ENCODE measurements at places on chromosomes 12 and 14. TPM values are rescaled to one million over a fixed set of nuclear protein-coding genes. Genes with fewer than 3 reads are reported as not detected.
A peak's percentile ranks its signal among the peaks of the same experiment; 100 is the strongest.

CD4 gene
- 7.4 TPM for total RNA-seq

KRT82 gene
- total RNA-seq, result not detected

APOLD1 gene
- total RNA-seq, result 22.0 TPM

DNA sequence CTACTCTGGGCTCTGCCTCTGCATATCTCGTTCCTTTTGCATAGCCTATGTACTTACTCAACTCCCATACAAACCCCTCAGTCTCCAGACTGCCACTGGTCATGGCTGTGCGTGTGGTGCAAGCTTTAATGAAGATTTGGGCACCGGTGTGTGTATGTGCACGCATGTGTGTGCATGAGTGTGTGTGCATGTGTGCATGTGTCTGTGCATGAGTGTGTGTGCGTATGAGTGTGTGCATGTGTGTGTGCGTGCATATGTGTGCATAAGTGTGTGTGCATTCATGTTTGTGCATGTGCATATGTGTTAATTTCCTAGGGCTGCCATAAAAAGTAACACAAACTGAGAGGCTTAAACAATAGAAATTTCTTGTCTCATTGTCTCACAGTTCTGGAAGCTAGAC lies 17.1 kb upstream of the TBPL2 start:
- no peak for DNase-seq

DNA sequence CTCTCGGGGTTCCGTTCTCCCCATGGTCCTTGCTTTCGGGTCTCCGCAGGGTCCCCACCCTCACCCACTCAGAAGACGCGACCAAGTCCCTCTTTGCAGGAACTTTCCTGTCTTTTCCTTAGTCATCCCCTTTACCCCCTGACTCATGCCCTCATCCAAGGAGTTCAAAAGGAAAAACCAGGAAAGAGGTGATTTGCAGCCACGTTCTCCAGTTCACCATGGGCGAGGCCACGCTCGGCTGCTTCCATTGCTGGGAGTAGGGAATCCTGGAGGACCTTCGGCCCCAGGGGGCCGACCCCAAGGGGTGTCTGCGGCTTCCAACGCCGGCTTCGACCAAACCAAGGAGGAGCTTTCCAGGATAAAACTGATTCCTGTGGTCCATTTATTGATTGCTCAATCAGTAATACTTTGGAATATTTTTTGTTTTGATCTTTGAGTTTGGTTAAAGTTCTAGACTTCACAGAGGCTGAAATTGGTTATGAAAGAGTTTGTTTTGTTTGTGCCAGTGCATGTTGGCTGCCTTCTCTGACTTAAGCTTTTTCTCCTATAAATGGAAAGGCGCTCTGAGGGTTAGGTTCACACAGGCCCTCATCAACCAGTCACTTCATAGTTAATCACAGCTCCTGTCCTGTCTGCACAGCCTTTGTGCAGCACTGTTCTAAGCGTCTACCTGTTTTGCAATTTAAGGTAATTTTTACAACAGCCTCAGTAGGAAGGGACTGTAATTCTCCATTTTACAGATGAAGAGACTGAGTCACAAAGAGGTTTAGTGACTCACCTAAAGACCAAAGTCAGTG lies 827 bp downstream of the ALDH2 start:
- no peak for DNase-seq

- no peak for DNase-seq
Observed at GRCh38 chr12:53492188-53492587, 7.1 kb downstream of the MAP3K12 start.

GRCh38 chr12:104578453-104578852 lies 121.7 kb downstream of the CHST11 start:
- no peak for DNase-seq

DNA sequence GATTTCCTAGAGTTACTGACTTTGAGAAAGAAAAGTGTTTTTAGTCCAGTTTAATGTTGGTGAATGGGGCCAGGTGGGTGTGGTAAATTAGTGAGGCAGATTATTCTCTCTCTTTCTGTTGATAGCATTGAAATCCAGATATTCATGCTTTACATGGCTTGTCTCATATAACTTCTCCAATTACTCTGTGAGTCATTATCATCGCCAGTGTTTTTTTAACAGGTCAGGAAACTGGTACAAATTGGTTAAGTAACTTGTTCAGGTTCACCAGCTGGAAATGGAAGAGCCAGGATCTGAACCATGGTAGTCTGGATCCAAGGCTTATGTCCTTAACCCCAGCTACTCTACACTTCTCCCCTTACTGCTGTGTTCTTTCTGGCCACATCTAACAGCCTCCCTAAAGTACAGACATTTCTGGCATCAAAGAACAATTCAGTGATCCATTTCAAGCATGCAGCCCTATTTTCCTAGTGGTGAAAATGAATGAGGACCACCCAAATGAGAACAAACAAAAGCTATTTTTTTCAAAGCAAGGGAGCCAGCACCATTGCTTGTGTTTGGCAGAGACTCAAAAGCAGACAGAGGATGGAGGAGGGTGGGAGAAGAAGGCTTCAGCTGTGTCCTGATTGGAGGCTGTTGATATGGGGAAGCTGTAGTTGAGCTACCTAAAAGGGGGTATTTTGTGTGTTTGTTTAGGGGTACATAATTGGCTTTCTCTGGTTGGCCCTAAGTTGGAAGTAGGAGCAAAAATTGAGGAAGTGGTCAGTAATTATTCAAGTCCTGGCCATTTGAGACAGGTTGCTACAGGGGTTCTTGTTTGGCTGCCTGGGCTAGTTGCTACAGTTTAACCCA lies 1.7 kb downstream of the IRAK3 start:
- no peak for DNase-seq

ORAI1 gene
- total RNA-seq, result 11.4 TPM

DNA sequence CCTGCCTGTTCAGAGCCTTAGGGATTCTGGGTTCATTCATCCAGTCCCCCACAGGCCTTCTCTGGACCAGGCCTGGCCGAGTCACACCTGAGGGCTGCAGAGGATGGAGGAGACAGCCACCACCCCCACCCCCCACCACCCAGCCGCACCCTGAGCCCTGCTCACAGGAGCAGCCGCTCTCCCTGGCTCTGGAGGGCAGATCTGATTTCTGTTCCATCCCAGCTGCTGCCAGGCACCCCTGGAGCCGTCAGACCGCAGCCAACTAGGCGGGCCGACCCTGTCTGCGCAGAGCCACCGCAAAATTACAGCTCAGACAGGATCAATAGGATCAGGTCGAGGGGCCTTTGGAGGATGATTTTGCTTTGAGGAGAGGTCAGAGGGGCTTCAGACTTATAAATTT lies 154.6 kb upstream of the MYL2 start:
- DNase-seq, result no peak

RTL1 gene
- not detected for total RNA-seq

- no peak for DNase-seq
Observed at GRCh38 chr12:41367726-41368405, 179.7 kb downstream of the PDZRN4 start.

GRCh38 chr12:100591979-100592378 lies 18.5 kb downstream of the GAS2L3 start:
- DNase-seq, result no peak

DNA sequence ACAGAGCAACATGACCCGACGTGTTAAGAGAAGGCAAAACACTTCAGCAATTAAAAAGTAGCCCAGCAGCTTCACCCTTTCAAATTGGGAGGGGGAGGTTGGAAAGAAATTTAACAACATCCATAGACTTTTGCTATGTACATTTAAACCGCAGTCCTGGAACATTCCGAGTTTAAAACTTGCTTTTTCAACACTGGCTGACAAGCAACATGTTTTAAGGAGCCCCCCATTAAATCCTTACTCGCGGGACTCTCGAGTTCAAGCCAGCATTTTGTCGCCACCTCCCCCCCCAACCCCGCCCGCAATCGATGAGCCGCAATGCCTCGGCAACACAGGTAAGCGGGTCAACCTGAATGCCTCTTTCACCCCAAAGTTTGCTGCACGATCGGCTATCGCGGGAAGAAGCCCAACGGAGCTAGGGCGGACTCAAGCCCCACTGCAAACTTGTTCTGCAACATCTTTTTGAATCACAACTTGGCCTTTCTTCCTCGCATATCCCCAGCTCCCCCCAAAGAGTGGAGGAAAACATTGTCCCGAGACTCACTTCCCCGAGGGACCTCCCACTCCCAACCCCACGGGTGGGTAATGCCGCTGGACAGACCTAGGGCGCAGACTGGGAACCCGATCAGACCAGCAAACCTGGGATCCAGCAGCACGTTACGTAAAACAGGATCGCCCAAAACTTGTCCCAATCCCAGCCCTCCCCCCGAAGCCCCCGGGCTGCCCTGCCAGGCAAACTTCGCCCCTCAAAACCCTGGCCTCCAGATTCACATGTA lies 777 bp downstream of the ZFP36L1 start:
- DNase-seq, result no peak

GRCh38 chr14:85063747-85064146 lies 466.2 kb upstream of the FLRT2 start:
- DNase-seq, result no peak

GRCh38 chr12:39390752-39391151 lies 52.2 kb downstream of the KIF21A start:
- DNase-seq, result no peak

LEMD3 gene
- total RNA-seq, result 13.5 TPM

- no peak for DNase-seq
Observed at GRCh38 chr12:21499765-21500164, 1.7 kb downstream of the RECQL start.

DNA sequence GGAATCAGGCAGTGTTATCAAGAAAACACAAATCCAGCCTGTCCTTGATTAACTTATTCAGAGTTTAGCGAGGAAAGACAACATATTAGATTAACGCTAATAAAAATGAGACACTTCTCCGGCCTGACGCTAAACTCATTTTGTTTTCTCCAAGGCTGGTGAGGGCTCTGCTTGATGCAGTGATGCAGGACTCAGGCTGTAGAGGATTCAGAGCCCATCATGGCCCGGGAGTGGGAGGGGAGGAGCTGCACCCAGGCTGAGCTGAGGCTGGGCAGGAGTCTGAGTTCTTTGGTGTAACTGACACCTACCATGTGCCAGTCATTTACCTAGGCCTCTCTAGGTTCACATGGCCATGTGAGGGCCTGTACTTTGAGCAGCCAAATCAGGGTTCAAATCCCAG lies 70.0 kb downstream of the WSCD2 start:
- no peak for DNase-seq

DNA sequence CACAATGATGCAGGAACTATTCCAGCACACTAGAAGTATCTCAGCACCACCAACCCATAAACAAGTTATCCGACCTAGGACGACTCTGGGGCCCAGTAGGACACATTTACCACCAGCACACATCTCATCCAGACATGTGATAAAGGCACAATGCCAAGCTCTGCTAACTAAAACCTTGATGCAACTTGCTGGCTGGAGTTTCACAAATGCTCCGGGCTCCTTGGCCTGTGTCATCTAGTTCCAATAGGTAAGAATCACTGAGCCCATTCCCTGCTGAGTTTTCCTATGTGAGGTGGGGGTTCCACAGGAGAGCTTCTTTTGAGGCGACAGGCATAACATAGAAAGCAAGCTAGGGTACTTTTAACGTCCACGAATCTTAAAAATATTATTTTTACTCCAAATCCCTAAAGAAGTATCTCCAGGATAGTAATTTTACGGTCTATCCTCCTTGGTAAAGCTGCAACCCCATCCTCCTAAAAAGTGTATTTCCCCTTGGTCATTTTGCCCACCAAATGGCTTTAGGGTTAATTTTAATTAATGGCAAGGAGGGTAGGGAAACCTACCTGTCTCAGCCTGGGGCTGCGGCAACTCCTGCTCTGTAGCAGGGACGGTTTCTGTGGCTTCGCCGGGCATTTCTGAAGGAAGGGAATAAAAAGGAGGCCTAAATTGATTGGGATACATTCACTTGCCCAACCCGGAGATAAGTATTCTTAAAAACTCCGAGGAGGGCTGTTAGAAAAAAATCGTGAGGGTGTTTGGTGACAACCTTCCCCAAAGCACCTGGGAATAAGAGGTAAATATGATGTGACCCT lies 1.0 kb downstream of the NACA start:
- peak; percentile 39 for DNase-seq

- DNase-seq, result no peak
Observed at GRCh38 chr14:68662392-68662791, 130.5 kb downstream of the ZFP36L1 start.

Measured in left ventricle myocardium inferior (tissue), 1 donor.